ENCODE measurements at places on chromosomes 13 and 19. TPM values are rescaled to one million over a fixed set of nuclear protein-coding genes. Genes with fewer than 3 reads are reported as not detected.

AXL gene
- total RNA-seq, result 89.8 TPM

KIR3DL2 gene
- not detected for total RNA-seq

DNA sequence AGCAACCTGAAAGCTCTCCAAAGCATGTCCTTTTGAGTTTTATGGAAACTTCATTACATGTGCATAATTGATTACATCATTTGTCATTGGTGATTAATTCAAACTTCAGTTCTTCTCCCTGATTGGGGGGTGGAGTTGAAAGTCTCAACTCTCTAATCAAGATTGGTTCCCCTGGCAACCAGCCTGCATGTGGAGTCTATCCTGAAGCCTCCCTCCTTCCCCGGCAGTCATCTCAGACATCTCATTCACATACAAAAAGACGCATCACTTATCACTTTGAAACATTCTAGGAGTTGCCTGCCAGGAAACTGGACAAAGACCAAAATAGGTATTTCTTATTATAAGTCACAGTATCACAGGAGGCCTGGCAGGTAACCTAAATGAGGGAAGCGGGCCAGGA lies 50.5 kb downstream of the TEX26 start:
- DNase-seq, result no peak

DNA sequence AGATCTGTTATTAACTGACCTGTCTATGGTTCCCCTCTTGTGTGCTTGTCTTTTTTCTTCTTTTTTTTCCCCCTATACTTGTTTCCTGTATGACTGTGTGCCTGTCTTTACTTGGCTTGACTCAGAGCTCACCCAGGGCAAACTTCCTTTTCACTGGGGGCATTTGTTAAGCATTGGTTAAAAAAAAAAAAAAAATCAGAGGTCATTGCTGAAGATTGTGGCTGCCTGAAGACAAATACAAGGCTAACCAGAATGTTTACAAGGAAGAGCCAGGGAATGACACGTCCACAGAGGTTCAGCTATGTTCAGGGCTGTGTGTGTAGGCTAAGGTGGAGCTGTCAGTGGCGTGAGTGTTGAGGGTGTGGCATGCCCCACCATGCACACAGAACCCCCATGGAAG lies 47.1 kb downstream of the LNX2 start:
- no peak for DNase-seq

DNA sequence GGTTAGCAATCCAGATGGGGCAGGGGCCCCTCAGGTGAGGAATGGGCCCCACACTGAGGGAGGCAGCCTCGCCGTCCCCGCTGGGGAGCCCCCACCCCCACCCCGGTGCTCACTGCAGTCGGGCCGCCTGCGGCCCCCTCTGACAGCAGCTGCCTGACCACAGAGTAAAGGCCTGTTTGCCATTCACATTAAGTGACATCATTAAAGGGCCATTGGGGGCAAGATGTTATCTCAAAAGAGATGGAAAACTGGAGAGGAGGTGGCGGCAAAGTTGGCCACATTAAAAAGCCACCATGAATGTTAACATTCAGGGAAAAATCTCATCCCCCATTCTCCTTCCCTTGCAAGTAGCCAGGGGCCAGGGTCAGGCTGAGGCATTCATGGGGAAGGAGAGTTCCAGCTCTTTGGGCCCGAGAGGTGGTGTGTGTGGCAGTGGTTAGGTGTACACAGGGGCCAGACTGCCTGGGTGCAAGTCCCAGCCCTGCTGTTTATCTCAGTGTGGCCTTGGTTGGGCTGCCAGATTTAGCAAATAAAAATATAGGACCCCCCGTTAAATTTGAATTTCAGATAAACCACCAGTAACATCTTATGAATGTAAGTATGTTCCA lies 20.9 kb downstream of the VSTM2B start:
- no peak for DNase-seq

DNA sequence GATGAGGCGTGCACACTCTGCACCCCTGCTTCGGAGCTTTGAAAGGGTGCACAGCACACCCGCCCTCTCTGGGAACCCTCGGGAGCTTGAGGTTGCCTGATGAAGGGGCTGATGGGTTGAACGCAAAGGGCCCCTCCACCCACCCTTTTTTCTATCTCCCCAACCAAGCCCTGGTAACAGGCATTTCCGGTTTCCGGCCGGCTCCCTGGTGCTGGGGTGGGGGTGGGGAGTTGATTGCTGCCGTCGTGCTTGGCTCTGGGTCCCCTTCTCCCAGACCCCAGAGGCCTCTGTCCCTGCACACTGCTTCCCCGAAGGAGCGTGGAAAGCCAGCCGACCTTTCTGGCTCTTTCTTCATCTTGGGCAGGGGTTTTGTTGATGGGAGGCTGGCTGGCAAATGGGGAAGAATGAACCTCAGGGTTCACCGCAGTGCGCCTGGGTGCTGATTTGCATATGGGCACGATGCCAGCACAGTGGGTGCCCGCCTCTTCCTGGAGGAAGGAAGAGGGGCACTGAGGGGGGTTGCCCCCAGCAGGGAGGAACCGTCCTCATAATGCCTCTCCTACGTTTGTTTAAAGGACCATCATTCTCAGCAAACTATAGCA lies 29.1 kb downstream of the VAV1 start:
- no peak for DNase-seq

Measured in glomerular endothelial cell (primary cell).